ENCODE measurements at places on chromosomes 16 and 17.

- DNase-seq: no peak
These were observed 49.5 kb upstream of the MEAK7 start for GRCh38 chr16:84553873-84554399.

GRCh38 chr16:70527315-70527996 is 3.8 kb downstream of the SF3B3 start:
- DNase-seq: no peak

DNA sequence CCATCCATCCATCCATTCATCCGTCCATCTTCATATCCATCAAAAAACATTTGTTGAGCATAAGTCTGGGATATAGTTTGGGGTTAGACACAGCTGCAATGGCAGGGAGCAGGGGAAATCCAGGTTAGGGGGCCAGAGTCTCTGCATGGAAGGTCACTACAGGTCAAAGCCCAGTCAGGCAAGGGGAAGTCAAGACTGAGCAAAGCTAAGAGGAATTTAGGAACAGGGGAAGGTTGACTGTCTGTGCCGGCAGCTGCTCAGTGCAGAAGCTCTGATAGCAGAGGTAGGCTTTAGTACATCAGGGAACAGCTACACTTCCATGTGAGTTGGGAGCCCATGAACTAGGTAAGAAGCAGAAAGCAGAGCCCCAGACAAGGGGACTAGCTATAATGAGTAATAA is 68.1 kb downstream of the IRF8 start:
- no peak for DNase-seq

- no peak for DNase-seq
These were observed 6.2 kb downstream of the SBK1 start for GRCh38 chr16:28298511-28298878.

GRCh38 chr17:60989846-60990245 is 312.2 kb downstream of the BCAS3 start:
- no peak for DNase-seq

Data from stimulated activated CD4-positive, alpha-beta T cell treated with anti-CD3 and anti-CD28 coated beads, Interleukin-2, amount 100 ng/mL, for 48 hours (primary cell).